ENCODE measurements at places on chromosomes 12 and 14. TPM values are rescaled to one million over a fixed set of nuclear protein-coding genes. Genes with fewer than 3 reads are reported as not detected.

IL31 gene
- not detected for total RNA-seq

SMCO2 gene
- not detected for total RNA-seq

- DNase-seq = no peak
Measured at GRCh38 chr12:127268213-127268612, 998.8 kb upstream of the TMEM132C start.

DNA sequence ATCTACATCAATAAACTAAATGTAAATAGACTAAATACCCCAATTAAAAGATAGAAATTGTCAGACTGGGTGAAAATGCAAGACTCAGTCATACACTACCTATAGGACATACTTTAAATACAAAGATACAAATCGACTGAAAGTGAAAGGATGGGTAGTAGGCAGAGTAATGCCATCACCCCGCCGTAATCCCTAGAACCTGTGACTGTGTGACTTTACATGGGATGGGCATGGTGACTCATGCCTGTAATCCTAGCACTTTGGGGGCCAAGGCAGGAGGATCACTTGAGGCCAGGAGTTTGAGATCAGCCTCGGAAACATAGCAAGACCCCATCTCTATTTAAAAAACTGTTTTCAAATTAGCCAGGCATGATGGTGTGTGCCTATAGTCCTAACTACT, 2.6 kb upstream of the EVL start:
- DNase-seq = no peak

PLEKHG7 gene
- not detected for total RNA-seq

- no peak for DNase-seq
Measured at GRCh38 chr14:101733211-101733610, 28.3 kb upstream of the PPP2R5C start.

- DNase-seq = peak; percentile 46
Measured at GRCh38 chr12:2118061-2118460, 65.3 kb downstream of the CACNA1C start.

- no peak for DNase-seq
Measured at GRCh38 chr12:4421590-4422031, 24.0 kb downstream of the FGF6 start.

GPX2 gene
- total RNA-seq = not detected

- DNase-seq = no peak
Measured at GRCh38 chr12:90069711-90070110, 361.1 kb upstream of the ATP2B1 start.

AMDHD1 gene
- total RNA-seq = 0.29 TPM

- no peak for DNase-seq
Measured at GRCh38 chr14:99749763-99750715, 43.2 kb upstream of the EML1 start.

NUAK1 gene
- total RNA-seq = 16.9 TPM

- DNase-seq = no peak
Measured at GRCh38 chr12:26770239-26771070, 62.5 kb downstream of the ITPR2 start.

EPYC gene
- total RNA-seq = not detected

- no peak for DNase-seq
Measured at GRCh38 chr12:104292872-104293794, 10.4 kb upstream of the EID3 start.

KCNC2 gene
- not detected for total RNA-seq

CACNA1C gene
- 71.8 TPM for total RNA-seq

DNA sequence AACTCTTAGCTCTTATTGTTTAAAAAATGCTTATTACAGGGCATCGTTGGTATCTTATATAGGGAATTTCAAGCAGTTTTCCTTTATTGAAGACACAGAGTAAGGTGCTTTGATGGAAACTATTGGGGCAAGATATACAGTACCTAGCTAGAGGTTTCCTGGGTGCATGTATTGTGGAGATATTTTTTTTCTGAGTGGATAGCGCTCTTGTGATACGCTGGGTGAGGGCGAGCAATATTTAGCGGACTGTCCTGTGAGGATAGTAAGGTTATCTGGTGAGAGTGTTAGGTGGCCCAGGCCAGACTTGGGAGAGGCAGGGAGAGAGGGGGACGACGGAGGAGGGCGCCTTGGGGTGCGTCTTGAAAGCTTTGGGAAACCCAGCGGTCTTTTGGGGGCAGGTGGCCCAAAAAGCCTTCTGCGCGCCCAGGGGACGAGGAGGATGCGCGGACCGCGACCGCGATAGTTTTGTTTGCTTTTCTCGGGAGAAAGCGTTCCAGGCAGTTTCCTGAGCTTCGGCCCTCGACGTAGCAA, 596 bp upstream of the BICD1 start:
- DNase-seq = no peak

- DNase-seq = no peak
Measured at GRCh38 chr14:74793506-74794155, 30.5 kb downstream of the YLPM1 start.

- no peak for DNase-seq
Measured at GRCh38 chr14:89302396-89302950, 114.6 kb downstream of the FOXN3 start.

- no peak for DNase-seq
Measured at GRCh38 chr14:99274346-99275221, 2.6 kb upstream of the BCL11B start.

NKX2-8 gene
- not detected for total RNA-seq

DNA sequence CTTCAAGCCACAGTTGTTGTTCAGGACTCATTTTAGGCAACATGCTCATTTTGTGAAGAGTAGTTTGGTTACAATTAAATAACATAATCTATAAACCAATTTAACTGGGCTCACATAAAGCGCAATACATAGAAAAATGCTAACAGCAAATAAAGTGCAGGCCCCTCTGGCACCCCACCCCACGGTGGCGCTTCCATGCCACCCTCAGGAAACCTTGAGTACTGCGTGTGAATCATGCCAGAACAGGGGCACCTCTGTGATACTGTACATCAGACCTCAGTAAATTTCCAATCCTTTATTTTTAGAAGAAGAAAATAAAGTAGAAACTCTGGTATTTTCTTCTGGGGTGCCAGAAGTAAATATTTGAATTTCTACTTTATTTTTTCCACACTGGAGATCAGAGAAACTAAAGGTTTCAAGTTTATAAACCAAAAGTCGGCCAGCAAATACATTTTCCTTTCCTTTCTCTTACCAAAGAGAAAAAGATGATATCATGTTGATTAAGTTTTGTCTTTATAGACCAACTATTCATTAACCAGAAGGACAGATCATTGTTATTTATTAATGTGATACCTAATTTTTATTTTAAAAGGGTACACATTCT, 316.8 kb downstream of the PAWR start:
- DNase-seq = no peak

GRCh38 chr12:23950210-23950774, 822 bp upstream of the SOX5 start:
- DNase-seq = no peak

ERBB3 gene
- total RNA-seq = 1.4 TPM

DNA sequence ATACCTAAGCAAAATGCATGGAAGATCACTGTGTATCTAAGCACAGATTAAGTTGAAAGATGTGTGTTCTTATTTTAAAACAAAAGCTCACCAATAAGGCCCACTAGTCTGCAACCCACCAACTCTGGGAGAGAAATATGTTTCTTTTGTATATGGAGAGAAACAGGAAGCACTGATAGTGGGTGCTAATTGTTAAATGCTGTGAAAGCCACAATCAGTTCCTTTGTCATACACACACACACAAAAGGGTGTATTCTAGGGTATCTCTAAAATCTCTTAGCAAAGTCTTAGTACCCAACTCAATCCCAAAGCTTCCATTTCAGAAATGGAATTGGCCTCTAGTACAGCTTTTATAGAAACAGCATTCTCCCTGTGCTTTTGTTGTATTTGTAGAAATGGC, 272.7 kb upstream of the FLRT2 start:
- no peak for DNase-seq

DNA sequence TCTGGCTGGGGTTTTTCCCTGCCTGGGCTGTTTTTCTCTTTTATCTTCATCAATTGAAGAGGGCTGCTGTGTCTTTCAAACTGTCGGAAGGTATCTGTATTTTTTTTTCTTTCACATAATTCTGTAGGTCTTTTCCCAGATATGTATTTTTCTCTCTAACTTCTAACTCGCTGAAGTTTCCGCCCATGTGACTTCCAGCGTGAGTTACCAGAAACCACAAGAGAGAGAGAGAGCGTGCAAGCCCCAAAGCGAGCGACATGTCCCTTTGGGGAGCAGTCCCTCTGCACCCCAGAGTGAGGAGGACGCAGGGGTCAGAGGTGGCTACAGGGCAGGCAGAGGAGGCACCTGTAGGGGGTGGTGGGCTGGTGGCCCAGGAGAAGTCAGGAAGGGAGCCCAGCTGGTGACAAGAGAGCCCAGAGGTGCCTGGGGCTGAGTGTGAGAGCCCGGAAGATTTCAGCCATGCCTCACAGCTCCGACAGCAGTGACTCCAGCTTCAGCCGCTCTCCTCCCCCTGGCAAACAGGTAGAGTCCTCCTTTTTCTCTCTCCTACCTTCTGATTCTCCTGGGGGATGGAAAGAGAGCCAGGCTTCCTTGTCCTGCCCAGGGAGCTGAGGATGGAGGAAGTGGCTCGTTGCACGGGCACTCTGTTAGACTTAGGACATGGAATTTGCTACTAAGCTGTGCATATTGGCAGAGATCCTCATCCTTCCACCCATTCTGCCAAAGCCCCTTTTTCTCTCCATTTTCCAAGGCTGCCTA, at the start of gene BATF:
Gene BATF (plus strand): TSS at position 246 of the 759 bp plus-strand sequence. CDS start 214 bp downstream, at position 460.
- peak; percentile 84 for DNase-seq

- DNase-seq = no peak
Measured at GRCh38 chr12:93430280-93430679, 11.5 kb downstream of the UBE2N start.

- DNase-seq = no peak
Measured at GRCh38 chr12:78938341-78939084, 73.9 kb downstream of the SYT1 start.

DNA sequence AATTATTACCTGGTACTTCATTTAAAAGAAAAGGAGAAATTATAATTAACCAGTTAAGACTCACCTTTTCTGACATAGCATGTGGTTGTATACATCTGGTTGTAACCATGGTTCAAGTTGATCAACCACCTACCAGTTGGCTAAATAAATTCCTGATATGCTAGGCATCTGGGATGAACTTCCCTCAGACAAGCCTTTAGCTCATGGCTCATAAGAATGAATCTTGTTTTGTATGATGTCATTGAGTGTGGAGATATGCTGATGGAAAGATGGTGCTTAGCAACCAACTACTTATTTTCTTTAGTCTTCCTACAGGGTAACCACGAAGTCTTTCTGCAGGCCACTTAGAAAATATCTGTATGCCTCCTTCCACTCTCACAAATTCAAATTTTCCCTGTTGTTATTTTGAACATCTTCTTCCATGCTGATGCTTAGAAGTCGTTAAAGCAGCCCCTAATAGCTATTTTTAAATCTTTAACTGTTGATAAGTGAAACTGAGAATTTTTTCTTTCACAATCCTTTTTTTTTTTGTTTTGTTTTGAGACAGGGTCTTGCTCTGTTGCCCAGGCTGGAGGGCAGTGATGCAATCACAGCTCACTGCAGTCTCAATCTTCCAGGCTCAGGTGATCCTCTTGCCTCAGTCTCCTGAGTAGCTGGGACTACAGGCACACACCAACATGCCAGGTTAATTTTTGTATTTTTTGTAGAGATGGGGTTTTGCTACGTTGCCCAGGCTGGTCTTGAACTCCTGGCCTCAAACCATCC, 51.9 kb upstream of the PTHLH start:
- DNase-seq = no peak

DNA sequence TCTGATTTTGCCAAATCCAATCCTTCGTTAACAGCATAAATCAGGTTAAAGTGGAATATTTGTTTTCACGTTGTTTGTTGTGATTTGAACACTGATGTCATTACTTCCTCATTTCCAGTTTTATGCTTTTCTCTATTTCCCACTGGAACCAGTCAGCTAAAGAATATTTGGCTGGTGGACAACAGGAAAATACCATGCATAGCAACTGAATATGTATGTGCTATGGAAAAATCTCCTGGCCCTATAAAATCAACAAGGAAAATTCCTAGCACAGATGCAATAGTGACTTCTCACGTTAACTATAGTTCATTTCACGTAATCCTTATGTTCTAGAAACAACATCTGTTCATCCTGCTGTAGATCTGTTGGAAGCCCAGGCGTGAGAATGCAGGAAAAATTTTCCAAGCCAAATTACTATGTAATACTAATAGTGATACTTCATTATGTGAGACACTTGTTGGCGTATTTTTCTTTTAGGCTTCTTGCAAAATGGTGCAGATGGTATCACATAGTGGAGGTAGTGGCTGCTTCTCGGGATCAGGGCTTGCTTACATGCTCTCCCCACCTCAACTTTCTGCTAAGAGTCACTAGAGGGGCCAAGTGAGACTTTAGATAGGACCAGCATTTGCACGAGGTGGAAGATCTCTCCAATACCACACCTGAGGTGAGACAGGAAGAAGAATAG, 86.3 kb upstream of the USP44 start:
- DNase-seq = no peak

DNA sequence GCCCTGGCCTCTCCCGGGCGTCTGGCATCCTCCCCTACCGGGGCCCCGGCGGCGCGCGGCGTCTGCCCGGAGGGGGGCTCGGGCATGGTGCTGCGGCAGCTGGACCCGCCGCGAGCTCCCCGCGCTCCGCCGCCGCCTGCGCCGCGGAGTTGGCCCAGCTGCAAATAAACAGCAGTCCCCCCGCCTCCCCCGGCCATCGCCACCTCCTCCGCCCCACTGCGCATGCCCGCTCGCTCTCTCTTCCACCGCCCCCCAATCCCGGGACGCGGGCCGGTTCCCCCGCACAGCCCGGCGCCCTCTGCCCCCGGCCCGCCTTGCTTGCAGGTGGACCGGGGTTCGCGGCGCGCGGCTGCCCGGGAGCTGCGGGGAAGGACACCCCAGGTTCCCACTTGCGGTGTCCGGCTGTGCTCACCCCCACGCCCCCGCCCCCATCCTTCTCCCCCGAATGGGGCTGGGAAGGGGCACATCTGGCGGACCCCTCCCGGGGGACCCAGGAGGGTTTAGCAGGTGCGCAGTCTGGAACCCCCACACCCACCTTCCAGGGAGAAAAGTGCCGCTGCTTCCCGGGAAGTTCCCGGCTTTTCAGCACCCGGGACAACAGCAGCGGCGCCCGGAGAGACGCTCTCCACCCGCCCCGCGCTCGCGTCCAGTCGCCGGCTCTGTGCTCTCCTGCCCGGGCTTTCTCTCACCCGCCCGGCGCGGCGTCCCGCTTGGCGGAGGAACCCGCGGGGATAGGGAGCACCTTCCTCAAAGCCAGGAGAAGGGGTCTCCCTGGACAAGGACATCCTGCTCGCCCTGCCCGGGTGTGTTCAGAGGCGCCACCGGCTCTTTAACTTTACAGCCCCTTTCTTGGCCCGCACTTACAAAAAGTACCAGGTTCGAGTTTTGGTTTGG, at the start of gene TMTC1:
Gene TMTC1 (minus strand): TSS at position 170 of the 894 bp plus-strand sequence. CDS start 191 bp downstream, outside the sequence.
- DNase-seq = peak; percentile 89

PRIMA1 gene
- 9.6 TPM for total RNA-seq

- DNase-seq = peak; percentile 90
Measured at GRCh38 chr12:48815126-48816110, 2.9 kb upstream of the CACNB3 start.

- DNase-seq = no peak
Measured at GRCh38 chr14:72682188-72682587, 211.7 kb downstream of the DPF3 start.

TAS2R50 gene
- total RNA-seq = 3.2 TPM

- DNase-seq = no peak
Measured at GRCh38 chr12:72549184-72549583, 277.0 kb downstream of the TRHDE start.

Data from posterior vena cava (tissue), 2 donors.